IPS-NIHi11 (cell line): ENCODE measurements at places on chromosomes 12 and 14.

DNA sequence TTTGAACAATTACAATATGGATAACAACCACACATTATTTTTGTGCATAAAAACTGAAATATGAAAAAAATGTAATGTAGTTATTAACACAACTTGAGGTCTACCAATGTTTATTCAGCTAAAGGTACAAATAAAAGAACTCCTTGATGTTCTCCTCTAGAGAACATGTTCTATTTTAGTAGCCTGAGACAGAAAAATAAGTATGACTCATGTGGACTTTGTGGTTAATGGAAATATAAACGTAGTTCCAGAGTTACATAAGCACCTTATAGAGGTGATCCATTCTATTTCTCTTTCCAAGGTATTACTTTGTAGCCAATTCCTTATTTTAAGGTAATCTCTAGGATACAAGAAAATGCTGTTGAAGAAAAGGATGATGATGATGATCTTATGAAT, 25.7 kb downstream of the ALKBH1 start:
- no peak for DNase-seq

- DNase-seq = no peak
These were observed 159.9 kb upstream of the TMTC1 start for GRCh38 chr12:29943683-29944082.

DNA sequence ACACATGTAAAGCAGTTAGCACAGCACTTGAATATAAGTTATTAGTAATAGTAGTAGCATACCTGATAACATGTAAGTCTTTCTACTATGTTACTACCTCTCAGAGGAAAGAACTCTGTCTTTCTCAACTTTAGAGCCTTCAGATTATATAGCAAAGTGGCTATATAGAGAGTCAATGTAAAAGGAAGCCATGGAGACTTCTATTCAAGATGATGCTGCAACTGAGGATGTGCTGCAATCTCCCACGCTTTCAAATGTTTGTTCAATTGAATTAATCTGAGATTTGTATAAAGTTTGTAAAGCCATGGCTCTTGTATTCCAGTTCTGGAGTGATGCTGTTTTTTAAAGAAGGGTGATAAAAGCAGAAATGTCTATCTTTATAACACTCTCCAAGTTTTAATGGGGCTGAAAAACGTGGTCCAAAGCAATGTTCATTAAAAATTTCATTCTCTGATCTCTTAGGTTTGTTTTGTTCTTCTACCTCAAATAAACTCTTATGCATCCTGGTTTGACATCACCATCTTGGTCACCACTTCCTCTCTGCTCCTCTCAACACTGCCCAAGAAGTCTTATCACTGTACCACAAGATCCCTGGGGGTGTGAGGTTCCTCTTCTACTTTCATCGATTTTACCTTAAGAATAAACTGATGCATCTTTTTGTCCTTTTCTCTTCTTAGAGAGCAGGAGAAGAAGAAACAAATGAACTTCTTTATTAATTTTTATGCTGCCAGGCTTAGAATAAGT, 40.6 kb downstream of the C12orf42 start:
- DNase-seq = no peak

DNA sequence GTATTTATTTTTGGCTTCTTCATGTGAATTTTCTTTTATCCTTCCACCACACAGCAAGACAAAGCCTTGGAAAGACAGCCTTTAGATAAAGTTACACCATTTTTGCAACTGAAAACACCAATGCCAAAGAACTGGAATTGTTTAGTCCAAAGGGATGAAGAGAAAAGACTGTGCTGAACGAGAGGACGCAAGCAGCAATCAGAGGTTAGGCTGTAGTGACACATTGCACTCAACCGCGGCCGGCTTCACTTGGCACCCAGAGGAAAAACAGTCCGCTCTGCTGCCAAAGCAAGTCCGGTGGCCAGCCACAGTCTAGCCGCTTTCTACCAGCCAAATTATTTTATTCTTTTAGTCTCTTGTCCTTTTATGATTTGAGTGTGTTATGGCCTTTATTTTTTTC, 49.1 kb upstream of the KCNJ8 start:
- DNase-seq = no peak

- DNase-seq = no peak
These were observed 54.5 kb downstream of the PDZRN4 start for GRCh38 chr12:41242603-41243002.

DNA sequence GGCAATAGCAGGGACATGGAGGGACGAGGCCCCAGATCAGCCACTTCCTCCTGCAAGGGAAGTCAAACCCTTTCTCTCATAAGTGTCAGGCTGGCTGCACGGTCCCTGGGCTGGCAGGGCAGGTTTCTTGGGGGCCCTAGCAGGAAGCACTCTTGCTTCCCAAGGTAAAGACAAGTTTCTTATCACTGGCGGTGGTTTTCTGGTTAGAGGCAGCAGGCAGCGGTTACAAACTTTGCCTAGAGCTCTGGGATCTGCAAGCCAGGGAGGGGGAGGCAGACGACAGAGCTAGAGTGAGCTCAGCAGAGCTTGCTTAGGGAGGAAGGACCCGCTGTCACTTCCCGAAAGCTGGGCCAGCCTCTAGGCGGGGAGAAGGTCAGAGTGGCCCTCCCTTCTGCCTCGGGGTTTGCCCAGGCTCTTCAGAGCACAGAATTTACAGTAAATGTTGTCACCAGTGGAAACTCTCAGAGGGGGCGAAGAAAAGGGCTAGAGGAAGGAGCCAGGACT, 20.4 kb downstream of the BATF start:
- DNase-seq = peak; percentile 45

DNA sequence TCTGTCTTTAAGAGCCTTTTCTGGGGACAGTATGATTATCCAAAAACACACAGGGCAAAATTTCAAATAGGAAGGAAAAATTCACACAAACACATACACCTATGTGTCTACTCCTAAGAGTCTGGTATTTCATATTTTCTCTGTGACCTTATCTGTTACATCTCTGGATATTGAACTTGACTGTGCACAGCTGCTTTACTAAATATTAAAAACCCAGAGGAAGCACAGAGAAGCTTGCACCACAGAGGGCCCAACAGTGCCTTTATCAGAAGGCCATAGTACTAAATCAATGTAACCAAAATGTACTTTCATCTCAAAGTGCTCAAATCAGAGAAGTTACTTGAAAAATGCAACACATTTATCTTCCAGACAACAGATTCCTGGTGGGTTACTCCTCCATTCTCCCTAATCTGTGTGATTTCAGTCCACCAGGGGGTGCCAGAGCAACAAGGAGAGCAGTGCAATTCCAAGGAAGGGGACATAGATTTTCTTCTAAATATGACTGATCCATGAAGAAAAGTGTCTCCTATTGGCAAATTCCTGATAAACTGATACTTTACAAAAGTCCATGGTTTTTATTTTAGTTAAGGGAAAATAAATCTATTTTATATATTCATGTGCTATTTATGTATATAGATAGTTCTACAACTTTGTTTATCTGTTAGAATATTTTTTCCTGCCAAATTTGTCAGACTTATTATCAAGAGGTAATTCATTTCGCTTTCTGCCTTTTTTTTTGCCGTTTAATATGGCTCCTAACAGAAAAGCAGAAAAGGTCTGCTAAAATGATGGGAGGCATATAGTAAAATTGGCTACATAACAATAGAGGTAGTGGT, 617.6 kb downstream of the LRFN5 start:
- DNase-seq = peak; percentile 59

GRCh38 chr12:102966200-102966863, 8.9 kb downstream of the ASCL1 start:
- DNase-seq = no peak

DNA sequence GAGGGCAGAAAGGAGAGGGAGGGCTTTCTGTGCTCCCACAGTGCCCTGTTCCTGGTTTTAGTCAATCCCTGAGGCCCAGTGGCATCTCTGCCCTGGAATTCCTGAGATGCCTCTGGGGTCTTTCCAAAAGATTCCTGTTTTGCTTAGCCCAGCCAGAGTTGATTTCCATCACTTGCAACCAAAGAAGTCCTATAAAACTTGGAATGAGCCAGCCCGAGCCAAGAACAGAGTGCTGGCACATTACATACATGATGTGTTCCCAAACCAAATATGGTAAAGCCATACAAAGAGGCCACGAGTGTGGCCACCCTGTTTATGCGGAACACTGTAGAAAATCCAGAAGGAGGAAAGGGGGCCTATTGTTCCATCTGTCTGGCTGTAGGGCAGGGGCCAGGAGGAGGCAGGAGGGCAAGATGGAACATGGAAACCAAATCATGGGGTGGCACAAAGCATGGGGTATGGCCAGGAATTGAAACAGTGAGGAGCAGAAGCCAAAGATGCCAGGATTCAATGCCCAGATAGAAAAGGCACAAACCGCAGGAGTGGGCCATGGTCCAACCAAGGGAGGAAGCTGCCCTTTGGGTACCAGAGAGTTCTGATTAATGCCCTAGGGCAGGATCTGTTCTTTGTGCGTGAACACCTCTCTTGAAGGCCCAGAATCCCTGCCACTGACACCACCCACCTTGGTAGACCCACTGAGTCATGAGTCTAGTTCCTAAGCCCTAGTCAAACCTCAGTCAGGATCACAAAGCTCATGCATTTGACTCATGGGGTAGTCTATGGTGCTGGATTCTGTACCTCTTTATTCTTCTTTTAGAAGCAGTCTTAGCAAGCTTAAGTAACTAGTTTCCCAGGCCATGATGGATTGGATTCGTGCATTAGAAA, 75.2 kb downstream of the LRRC74A start:
- DNase-seq = no peak

DNA sequence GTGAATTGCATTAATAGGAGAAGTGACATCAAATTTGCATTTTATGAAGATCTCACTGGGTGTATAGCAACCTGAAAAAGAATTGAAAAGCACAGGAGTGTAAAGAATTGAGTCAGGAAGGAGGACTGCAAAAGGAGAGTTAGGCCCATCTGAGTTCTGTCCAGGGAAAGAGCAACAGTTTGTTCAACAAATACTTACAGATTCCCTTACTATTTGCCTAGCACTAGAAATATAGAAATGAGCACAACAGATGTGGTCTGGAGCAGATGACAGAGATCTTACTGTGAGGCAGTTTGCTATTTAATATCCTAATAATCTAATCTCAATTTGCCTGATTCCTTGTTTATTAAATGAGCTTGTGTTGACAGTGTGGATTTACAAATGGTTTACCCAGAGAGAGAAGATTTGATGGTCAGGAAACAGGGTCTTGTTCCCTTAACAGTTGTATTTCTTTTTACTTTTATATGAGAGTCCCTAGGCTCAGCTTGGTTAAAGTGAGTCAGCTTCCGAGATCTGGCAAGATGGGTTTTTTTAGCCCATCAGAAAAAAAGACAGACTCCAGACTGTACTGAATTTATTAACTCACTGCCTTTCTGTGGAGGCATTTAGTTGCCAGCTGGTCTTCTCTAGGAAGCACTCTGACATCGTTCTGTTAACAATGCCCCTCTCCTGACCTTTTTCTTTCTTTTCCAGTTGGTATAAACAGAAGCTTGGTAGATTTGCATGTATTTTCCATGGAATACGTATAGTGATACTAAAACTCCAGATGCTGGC, 229.7 kb downstream of the TTC6 start:
- no peak for DNase-seq

DNA sequence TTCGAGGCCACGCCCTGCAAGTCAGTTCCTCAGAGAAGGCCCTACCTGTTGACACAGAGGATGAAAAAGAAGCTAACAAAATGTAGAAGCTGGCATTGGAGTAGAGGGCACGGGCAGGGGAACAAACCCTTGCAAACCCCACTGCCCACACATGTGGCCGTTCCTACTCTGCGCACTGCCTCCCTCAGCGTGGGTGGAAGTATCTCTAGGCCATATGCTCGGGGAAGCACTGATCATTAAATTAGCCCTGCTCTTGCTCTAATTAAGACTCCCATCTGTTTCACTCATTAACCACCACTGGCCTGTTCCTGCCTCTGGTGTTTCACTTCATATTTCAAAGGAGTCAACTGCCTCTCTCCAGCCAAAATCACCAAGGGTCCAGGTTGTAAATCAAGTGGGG, 201.2 kb upstream of the SFSWAP start:
- no peak for DNase-seq

DNA sequence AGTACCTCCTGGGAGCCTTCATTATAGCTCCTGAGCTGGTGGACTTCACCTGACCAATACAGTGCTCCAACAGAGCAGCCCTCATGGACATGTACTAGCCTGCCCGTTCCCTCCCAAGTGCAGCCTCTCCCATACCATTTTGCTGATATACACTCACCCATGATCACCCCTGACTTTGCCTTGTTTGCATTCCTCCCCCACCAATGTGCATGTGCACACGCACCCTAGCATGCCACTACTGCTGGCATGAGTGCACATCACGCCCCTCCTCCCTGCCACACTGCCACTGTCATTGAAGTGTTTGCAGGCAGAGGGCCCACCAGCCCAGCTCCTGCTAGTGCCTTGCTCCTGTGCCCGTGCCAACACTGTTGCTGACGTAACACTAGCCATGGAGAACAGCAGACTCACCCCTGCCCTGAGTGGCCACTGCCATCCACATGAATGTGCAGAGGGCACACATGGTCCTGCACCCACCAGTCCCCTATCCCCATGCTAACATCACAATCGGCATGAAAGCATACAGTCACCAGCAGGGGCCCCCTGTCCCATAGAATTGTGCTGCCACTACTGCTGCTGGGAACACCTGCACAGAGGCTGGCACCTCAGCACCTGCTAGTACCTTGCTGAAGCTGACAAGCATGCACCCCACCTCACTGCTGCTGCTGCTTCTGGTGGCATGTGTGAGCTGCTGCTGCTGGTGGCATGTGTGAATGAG, 110.3 kb downstream of the SINHCAF start:
- no peak for DNase-seq

- no peak for DNase-seq
These were observed 290.2 kb downstream of the PRKD1 start for GRCh38 chr14:29637411-29637810.

GRCh38 chr12:122081697-122082221, 3.2 kb downstream of the MLXIP start:
- DNase-seq = no peak

DNA sequence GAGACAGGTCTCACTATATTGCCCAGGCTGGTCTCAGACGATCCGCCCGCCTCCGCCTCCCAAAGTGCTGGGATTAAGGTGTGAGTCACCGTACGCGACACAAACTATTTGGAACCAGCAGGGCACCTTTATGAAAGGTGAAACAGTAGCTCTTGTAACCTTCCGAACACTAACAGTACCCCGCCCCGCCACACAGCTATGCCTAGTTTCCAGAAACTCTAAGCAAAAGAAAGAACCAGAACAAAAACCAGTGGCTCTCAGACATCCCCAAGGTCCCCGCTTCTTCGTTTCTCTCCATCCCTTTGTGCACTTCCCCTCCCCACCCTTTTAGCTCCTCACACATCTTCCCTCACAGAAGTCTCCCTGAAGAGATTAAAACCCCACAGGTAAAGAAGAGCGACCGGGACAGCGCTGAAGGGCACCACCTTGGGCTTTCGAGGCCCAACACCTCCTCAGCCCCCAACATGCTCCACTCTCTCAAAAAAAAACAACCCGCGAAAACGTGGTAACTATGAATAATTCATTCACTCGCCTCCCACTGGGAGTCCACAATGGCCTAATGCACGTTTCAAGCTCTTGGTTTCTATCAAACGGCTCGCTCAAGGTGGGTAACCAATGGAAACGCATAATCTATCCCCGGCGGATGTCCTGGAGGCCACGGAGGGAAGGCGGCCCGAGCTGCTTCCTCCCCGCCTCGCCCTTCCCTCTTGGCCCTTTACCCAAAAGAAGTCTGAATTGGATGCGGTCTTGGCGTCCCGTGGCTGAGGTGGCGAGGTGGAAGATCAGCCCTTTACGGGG, 877 bp downstream of the BAG5 start:
- no peak for DNase-seq

GRCh38 chr12:63457857-63458256, 210.4 kb downstream of the DPY19L2 start:
- no peak for DNase-seq

- DNase-seq = no peak
These were observed 335.2 kb downstream of the DPF3 start for GRCh38 chr14:72558721-72559120.

- no peak for DNase-seq
These were observed 203.3 kb upstream of the SRRM4 start for GRCh38 chr12:118778077-118778476.
